ENCODE measurements at places on chromosomes 1 and 21.

DNA sequence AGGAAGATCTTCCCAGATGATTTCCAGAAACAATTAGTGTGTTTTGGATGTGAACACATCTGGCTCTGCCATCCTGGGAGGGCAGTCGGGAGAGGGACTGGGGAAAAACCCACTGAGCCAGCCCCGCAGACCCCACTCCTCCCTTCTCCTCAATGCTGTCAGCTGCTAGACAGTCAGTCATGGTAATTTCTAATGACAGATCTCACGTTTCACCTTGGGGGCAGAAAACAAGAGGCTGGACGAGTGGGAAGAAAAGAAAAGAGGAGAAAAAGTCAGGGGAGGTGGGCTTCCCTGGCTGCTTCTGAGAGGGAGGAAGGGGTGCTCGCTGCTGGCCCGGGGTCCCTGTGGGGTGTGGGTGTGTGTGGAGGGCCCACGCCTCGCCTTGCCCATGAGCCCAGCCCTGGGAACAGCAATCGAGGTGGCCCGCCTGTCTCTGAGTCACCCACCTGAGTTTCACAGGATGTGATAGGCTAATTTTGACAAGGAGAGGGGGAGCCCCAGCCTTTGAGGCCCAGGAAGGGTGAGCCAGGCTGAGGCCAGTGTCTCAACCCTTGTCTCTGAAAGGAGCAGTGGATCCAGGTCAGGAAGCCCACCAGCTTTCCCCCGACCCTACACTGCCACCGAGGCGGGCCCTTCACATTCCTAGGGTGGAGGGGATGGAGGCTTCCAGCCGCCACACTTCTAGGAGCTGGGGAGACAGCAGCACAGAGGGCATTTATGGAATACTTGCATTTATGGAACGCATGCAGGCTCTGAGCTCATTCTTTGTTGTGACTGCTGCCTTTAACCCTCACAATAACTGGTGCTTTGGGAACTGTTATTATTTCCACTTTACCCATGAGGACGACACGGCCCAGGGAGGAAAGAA, 49.1 kb upstream of the IFNLR1 start:
- no peak for DNase-seq

DNA sequence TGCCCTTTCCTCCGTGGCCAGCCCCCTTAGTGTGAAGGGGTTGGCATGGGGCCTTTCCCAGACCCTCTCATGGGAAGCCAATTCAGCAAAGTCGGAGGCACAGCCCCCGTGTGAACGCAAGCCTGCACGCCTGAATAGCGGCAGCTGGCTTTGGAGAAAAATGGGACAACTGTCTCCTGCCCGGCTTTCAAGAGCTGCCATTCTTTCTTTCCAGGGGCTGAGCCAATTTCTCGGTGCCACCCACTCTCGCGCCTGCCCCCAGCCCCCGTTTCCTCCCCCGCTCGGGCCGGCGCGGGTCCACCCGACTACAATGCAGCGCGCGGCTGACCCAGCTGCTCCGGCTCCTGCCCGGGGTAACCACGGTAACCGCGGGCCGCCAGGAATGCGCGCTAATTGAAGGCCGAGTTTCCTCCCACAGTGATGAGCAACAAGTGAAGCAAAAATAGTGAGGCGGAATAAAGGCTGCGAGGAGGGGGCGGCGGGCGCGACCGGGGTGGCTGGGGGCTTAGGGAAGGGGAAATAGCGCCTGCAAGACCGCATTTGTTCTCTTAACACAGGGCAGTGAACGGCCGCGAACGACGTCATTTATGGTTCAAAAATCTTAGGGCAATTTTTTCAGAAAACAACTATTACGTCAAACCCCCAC, 27.8 kb downstream of the ILDR2 start:
- peak; percentile 85 for DNase-seq

DNA sequence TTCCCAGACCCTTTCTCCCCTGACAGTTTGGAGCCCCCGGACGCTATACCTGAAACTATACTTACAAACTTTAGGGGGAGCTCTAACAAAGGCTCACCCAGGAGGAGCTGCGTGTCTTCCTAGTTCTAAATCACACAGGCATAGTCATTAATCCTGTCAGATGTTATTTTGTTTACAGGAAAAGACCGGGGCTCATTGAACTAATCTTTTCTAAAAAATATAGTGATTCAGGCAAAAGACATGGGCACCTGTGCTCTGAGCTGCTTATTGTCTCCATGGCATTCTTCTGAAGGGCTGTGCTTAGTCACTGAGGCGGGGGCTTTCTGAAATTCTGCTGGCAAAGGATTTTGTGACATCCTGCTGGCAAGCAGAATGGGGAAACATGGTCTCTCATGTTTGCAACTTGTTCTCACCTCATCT, 1577.0 kb downstream of the NCAM2 start:
- no peak for DNase-seq

GRCh38 chr1:9654051-9654833, 2.7 kb downstream of the PIK3CD start:
- no peak for DNase-seq

GRCh38 chr1:163774978-163775620, 453.3 kb downstream of the NUF2 start:
- no peak for DNase-seq

GRCh38 chr1:156717351-156717750, 10.9 kb upstream of the METTL25B start:
- no peak for DNase-seq

DNA sequence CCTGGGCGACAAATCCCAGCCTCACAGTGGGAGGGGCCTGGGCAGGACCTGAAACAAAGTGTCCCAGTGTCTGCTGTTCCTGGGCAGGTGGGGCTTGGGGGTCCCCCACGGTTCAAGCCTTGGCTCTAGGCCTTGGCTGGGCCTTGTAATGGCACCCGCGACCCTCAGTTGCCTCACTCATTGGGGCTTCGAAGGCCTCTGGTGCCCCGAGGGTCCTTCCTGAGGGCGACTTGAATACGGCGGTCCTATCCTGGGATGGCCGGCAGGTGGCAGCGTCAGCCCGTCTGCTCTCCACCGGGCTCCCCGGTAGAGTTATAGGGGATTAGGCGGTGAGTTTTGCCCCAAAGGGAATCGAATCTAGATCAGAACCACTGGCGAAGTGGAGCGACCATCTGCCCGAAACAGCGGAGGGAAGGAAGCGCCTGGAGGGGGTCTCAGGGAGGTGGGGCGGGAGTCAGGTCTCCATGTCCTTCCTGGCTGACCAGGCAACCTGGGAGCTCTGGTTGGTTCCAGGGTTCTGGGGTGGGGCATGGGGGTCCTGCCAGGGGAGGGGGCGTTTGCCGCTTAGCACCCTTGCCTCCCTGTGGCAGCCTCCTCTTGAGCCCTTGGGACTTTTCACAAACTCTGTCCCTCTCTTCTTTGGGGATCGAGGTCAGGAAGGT, 2.1 kb upstream of the PEX10 start:
- peak; percentile 74 for DNase-seq

DNA sequence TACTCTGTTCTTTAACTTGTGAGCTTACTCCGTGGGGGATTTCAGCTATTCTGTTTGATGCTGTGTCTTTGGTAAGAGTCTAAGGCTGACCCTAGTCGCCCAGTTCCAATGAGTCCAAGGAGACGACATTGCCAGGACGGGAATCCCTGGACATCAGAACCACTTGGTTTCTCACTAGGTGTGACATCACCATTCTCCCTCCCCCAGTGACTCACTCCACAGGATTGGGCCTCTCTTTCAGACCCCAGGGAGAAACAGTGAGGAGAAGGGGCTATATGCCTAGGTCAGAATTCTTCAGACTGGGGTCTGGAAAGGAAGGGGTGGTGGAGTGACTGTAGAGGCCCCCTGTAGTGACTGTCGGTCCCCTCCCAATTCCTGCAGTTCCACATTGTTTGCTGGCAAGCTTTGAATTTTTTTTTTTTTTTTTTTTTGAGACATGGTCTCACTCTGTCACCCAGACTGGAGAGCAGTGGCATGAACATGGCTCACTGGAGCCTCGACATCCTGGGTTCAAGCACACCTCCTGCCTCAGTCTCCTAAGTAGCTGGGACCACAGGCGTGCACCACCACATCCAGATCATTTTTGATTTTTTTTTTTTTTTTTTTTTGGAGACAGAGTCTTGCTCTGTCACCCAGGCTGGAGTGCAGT, 21.3 kb downstream of the ALPL start:
- DNase-seq, result no peak

- no peak for DNase-seq
Observed at GRCh38 chr1:96703186-96703585, 18.4 kb upstream of the PTBP2 start.
